ENCODE measurements at places on chromosomes 6 and 20.

- DNase-seq: no peak
Observed at GRCh38 chr20:3109350-3110302, 25.1 kb upstream of the AVP start.

GRCh38 chr20:13094976-13095375, 86.2 kb downstream of the SPTLC3 start:
- no peak for DNase-seq

GRCh38 chr6:67629258-67629657, 1005.8 kb upstream of the ADGRB3 start:
- no peak for DNase-seq

DNA sequence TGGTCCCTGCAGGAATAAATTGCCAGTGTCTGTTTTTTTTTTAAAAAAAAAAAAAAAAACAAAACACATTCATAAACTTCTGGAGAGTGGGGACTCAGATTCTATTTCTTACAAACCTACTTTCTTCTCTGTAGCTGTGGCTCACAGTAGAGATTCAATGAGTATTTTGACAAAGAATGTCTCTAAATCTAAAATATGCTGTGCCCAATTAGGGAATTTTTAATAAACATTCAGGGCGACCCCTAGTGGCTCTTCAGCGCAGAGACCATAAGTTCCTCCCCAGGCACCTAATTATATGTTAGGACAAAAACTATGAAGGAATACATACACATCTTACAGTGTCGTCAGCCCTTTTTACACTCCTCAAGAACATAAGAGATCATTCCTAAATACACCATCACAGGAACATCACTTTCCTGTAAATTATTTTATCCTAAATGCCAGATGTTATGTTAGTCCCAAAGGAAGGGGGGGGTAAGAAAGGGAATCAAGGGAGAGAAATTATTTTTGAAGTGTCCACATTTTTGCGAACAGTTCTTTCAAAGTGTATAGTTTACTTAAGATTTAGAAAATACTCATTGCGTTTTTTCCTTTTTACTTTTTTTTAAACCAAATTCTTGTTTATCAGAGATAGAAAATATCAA, 21.8 kb upstream of the NAA20 start:
- DNase-seq: peak; percentile 57

DNA sequence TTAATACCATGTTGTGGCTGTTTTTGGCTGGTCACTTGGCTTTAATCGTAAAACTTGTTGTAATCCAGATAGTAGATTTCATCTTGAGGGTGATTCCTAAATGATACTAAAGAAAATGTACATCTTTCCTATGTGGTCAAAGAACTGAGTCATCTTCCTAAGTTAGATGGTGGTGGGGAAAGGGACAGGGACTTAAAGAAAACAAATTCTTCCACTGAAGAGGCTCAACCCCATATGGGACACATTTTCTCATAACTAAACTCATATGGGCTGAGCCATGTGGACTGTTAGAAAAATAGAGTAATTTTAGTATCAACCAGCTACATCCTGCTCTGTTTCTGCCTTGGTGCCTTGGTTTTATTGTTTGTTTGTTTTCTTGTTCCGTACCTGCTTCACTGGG, 155.8 kb downstream of the TSHZ2 start:
- DNase-seq: no peak

GRCh38 chr6:11275598-11275997, 43.1 kb upstream of the NEDD9 start:
- DNase-seq: peak; percentile 77

DNA sequence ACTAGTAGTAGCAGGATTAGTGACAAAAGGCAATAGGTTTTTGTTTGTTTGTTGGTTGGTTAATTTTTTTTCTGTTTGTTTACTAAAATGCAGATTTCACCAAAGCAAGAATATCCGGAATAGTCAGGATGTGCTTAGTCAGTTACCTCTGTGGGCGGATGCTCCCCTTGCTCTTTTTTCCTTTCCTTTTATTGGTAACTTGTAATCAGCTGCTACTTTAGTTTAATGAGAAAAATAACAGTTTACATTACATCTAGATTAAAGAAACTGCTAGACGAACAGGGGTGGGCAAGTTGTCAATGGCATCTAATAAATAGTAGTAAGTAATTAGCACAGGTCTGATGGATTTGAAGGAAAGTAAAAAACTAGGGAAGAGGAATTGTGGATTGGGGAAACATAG, 646.9 kb upstream of the FLRT3 start:
- no peak for DNase-seq

DNA sequence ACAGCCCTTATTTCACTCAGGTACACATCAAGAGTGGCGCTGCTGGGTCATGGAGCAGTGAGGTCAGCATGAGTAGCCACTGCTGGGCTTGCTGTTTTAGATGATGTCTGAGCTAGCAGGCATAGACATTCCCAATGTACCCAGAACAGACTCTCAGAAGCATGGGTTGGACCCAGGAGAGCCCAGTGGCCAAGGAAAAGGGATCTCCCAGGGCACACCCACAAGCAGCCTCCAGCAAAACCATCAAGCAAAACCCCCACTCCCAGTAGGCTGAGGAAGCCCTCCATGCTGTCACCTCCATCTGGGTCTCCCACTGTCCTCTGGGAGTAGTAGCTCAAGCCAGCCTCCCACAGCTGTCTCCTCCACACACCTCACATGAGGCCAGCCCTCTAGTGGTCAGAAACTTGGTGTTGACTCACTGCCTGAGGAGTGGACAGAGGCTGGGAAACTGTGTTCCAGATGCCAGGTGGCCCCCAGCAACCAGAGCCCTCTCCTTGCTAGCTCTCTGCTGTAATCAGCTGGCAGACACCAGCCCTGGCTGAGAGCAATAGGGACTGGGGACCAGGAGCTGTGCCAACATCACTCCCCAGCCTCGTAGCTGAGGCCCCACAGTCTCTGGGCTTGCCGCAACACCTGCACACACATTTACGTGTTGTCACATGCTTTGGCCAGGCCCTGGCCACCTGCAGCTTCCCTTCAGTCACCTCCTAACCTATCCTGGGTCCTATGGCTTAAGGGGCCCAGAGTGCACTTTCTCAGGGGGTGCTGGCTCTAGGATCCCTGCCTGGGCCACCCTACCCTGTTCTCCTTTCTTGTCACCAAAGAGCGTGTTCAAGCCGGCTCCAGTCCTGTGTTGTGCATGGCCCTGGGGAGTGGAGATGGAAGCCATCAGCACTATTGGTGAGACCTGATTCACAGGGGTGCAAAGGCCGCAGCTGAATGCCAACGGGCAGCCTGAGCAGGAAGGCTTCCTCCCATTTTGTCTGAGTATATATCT, 1.9 kb upstream of the AP5S1 start:
- peak; percentile 65 for DNase-seq

GRCh38 chr20:21702016-21702415, 3.4 kb upstream of the PAX1 start:
- DNase-seq: no peak

- no peak for DNase-seq
Observed at GRCh38 chr6:168826726-168827585, 386.0 kb downstream of the SMOC2 start.

DNA sequence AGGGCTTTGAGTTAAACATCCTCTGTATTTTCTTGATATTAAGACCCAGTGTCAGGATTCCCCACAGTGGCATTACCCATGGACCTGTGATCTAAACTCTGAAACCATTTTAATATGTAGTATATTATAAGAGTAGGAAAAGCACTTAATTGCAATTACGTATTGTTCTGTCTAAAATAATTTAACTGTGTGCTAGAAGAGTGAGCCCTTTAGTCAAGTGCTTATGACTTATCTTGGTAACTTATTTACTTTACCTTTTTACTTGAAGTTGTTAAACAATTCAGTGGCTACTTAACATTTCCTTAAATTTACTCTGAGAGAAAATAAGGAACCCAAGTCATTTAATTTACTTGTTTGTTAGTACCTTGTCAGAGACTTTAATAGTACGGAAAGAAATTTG, 173.6 kb downstream of the CDKAL1 start:
- DNase-seq: no peak

GRCh38 chr6:127212376-127212775, 54.3 kb upstream of the RNF146 start:
- no peak for DNase-seq

GRCh38 chr6:44806656-44807055, 419.1 kb downstream of the CDC5L start:
- DNase-seq: no peak

DNA sequence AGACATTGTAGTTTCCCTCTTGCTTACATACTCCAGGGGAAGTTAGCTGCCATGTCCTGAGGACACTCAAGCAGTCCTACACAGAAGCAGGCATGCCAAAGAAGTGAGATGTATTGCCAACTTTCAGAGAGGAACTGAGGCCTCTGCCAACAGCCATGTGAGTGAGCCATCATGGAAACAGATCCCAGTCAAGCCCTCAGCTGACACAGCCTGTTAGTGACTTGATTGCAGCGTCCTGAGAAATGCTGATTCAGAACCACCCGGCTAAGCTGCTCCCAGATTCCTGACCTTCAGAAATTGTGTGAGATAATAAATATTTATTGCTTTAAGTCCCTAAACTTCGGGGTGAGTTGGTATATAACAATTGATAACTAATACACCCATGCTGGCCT, 38.1 kb downstream of the GSTA2 start:
- no peak for DNase-seq

- no peak for DNase-seq
Observed at GRCh38 chr20:47561180-47561579, 59.5 kb downstream of the NCOA3 start.

- DNase-seq: no peak
Observed at GRCh38 chr20:53487461-53488200, 106.0 kb downstream of the ZNF217 start.

DNA sequence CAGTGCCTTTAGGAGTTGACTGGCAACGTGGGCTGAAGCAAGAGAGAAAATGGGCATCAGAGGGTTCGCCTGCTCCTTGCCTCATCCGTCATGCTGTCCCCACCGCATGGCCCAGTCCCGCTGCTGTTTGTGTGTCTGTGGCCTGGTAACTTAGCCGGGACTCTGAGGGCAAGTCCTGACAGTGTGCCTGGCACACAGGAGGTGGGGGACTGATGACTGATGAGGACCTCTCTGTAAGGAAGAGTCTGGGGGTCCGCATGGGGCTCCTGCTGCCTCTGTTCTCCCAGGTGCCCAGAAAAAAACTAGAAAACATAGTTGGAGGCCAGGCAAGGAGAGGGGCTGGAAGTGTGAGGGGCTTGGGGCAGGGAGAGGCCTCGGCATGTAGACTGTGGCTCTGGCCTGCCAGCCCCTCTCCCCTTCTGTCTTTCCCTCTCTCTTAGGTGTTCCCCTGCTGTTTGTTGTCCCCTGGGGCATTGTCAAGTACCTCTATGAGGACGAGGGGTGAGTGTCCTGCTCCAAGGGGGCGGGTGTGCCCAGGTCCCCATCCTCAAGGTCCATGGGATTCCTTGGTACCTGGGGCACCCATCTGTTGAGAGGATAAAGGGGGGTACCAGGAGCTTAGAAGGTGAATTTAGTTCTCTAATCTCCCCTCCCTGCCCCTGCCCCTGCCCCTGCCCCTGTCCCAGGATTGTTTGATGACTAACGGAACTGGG, 29.5 kb downstream of the GLP1R start:
- DNase-seq: peak; percentile 20

- DNase-seq: no peak
Observed at GRCh38 chr6:124033501-124033900, 229.8 kb downstream of the NKAIN2 start.

DNA sequence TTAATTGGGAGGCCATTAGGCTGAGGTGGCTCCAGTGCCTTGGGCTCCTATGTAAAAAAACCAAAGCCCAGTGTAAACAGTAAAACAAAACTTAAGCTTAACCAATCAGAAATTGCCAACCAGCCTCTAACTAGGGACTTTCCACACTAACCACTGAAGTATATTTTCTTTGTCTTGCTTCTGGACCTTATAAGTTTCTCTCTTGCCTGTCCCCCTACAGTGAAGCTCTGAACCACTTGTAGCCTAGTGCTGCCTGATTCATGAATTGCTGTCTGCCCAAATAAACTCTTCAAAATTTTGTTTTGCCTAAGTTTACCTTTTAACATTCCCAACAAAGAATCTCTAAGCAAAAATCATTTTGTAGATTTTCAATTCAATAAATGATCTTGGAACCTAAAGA, 28.2 kb downstream of the POPDC3 start:
- DNase-seq: no peak

- DNase-seq: no peak
Observed at GRCh38 chr6:167796192-167796981, 30.3 kb upstream of the AFDN start.

Data from GM10248 (cell line).